Mesenteric fat pad (tissue), 1 donor: ENCODE measurements at places on chromosomes 6 and 20. TPM values are rescaled to one million over a fixed set of nuclear protein-coding genes. Genes with fewer than 3 reads are reported as not detected.
A peak's percentile ranks its signal among the peaks of the same experiment; 100 is the strongest.

The KHDC1L gene
- total RNA-seq: not detected

DNA sequence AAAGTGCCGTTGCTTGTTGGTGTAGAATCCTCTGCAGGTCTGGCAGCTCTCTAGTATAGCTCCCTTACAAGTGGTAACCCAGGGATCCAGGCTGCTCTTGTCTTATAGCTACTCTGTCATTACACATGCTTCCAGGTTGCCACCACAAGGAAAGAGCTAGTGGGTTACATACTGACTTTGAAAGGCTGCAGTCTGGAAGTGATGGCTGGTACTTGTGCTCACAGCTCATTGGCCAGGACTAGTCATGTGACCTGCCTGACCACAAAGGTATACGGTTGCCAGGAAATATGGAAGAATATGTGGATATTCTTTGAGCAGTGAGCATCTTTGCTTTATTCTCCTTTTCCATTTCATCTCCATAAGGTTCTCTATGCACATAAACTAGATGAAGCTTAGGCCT, 46.0 kb downstream of the RREB1 start:
- no peak for DNase-seq

The C2 gene
- total RNA-seq: 60.8 TPM

The WASF1 gene
- total RNA-seq: 9.4 TPM

- no peak for DNase-seq
These were observed 285.8 kb upstream of the SUPT3H start for GRCh38 chr6:45663251-45664221.

DNA sequence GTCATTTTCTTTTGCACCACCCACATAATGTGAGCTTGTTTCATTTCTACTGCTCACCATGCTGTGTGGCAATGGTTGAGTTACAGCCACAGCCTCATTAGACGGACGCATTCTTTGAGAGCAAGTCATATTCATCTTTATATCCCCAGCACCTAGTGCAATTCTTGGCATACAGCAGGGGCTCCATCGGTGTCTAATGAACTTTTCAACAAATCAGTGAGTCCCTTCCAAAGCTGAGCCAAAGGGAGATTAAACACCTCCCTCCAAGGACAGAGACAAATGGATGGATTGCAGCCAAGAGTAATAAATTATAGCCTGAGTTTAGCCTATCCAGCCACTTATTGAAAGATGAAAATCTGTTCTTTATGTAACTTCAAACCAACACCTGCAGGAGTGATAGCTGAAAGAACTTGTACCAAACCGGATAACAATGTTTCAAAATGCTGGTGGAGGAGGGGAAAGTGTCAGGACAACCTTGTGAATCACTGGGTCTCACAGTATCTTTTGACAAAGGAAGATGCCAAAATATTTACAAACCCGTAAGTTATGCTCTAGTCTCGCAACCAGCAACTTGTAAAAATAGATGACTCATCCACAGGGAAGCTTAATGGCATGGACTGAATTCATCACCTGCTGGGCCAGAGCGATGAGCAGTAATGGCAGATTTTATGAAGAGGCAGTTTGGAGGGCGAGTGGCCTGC, 139.0 kb downstream of the PXDC1 start:
- no peak for DNase-seq

The TEAD3 gene
- total RNA-seq: 25.3 TPM

GRCh38 chr6:154852687-154853086, 119.5 kb downstream of the SCAF8 start:
- DNase-seq: no peak

The TRAPPC3L gene
- not detected for total RNA-seq

The MAS1L gene
- not detected for total RNA-seq

The PSORS1C1 gene
- 0.45 TPM for total RNA-seq

The C20orf202 gene
- 0.32 TPM for total RNA-seq

DNA sequence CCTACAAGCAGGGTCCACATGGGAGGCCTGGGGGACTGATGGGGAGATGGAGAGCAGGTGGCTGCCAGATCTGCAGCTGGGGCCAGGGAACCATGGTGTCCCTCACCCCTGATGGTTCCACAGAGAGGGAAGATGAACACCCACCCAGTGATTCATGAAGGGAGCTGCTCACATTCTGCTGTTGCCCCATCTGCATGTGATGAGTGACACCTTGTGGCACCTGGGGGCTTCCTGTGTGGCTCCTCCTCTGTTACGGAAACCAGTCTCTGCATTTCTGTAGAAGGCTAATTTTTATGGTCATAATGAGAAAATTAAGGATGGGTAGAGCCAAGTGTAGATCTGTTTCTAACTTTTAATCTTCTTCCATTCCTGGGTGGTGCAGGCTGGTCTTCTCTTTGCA, 217.1 kb downstream of the SMOC2 start:
- DNase-seq: no peak

The GJA10 gene
- total RNA-seq: not detected

- no peak for DNase-seq
These were observed 865 bp upstream of the DAAM2 start for GRCh38 chr6:39791311-39791710.

The TSBP1 gene
- not detected for total RNA-seq

- DNase-seq: no peak
These were observed 202.6 kb upstream of the STXBP5 start for GRCh38 chr6:147001621-147002020.

DNA sequence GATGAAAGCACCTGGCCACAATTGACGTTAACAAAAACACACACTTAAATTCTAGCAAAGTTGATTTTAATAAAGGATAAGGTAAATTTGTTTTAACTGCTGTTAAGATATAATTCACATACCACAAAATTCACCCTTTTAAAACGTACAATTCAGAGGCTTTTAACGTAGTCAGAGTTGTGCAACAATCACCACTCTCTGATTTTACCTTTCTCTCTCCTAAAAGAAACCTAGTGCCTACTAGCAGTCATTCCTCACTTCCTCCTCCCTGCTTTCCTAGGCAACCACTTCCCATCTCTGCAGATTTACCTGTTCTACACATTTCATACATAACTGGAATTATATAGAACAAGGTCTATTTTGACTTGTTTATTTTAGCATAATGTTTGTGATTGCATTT, 58.9 kb downstream of the PTPRK start:
- DNase-seq: no peak

- no peak for DNase-seq
These were observed 83.5 kb upstream of the TMEM181 start for GRCh38 chr6:158476389-158476788.

- DNase-seq: no peak
These were observed 77.8 kb upstream of the ZNF184 start for GRCh38 chr6:27550692-27551091.

DNA sequence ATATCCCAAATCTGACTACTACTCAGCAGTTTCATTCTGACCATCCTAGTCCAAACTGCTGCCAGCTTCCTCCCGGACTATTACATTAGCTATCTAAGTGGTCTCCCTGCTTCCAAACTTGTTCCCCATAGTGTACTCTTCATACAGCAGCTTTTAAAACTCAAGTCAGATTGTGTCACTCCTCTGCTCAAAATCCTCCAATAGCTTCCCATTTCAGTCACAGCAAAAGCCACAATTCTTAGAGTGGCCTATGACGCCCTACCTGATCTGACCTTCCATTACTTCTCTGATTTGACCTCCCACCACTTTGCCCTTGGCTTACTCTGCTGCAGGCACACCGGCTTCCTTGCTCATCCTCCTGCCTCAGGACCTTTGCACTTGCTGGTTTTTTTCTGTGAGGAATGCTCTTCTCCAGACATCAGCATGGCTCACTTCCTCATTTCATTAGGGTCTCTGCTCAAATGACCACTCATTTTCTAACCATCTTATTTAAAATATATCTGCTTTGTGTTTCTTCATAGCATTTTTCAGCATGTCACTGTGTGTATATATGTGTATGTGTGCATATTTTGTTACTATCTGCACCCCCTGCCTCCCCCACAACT, 111.1 kb upstream of the DTNBP1 start:
- no peak for DNase-seq

- DNase-seq: no peak
These were observed 17.9 kb downstream of the ABHD12 start for GRCh38 chr20:25372584-25373336.

The HLA-DQA1 gene
- total RNA-seq: 12.7 TPM

- no peak for DNase-seq
These were observed 48.4 kb upstream of the IYD start for GRCh38 chr6:150320442-150320841.

- DNase-seq: no peak
These were observed 184.1 kb upstream of the SULF2 start for GRCh38 chr20:47969426-47969825.

GRCh38 chr6:160042788-160043301, 74.0 kb downstream of the IGF2R start:
- DNase-seq: peak; percentile 39

The BPI gene
- not detected for total RNA-seq

The SLC26A8 gene
- total RNA-seq: 0.35 TPM

DNA sequence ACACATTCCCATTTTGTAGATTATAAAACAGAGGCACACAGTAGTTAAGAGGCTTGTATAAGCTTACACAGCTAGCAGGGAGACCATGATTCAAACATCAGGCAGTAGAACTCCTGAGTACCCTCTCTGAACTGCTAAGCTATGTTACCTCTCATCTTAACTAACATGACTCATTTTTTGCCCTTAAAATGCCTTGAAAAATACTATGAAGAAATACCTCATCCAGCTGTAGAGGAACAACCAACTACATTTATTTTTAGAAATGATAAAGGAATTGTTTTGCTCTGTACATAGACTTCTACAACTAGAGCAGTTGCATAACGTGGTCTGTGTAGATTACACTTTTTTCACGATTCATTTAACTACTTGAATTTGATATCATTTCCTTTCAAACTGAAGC, 102.1 kb downstream of the FLRT3 start:
- no peak for DNase-seq

DNA sequence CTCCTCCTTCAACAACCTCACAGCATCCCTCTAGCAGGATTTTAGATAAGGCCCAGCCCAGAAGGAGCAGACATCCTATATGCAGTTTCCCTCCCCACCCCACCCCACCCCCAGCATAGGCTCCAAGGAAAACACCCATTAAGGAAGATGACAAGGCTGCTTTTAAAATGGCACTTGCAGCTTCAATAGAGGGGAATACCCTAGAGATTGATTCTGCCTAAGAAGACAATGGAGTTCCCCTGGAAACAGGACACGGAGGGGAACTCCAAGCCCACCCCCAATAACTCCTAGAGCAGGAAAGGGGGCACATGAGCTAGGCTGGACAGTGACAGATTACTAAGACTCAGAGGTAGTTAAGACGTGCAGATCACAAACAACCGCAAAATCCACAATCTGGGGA, 34.7 kb downstream of the CPNE5 start:
- DNase-seq: no peak

DNA sequence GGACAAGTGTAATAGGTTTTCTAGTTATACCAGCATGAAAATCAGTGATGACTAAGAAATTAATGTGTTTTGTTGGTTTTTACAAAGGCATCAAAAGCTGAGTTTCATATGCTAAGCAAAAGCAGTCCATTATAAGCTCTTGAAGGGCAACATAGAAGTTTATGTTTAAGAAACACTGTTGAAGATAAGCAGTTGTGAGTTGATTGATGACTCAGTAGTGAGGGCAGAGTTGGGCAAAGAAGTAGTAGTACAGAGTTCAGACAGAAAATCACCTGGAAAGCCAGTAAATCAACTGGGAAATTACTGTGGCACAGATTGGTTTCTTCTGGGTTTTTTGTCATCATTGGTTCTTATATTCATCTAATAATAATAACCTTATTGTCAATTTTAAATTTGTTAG, 78.0 kb upstream of the SMIM8 start:
- no peak for DNase-seq

DNA sequence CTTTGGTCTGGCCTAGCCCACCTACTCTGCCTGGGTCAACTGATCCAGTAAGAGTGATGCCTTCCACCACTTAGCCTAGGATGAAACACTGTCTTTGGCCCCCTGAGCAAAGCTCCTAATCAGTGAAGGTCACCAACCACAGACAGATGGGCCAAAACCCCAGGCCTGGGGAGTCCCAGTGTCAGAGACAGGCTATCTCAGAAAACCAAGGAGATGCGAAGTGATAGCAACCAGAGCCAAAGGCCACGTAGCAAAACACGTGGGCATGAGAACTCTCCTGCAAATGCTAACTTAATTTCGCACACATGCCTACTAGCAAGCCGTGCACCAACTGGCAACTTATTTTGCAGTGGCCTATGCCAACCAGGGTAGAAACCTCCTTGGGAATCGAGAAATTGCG, 29.1 kb downstream of the AGPAT4 start:
- DNase-seq: no peak

- DNase-seq: no peak
These were observed 11.0 kb downstream of the MMP24 start for GRCh38 chr20:35237486-35237885.

GRCh38 chr20:47054945-47055344, 160.3 kb downstream of the EYA2 start:
- DNase-seq: no peak

DNA sequence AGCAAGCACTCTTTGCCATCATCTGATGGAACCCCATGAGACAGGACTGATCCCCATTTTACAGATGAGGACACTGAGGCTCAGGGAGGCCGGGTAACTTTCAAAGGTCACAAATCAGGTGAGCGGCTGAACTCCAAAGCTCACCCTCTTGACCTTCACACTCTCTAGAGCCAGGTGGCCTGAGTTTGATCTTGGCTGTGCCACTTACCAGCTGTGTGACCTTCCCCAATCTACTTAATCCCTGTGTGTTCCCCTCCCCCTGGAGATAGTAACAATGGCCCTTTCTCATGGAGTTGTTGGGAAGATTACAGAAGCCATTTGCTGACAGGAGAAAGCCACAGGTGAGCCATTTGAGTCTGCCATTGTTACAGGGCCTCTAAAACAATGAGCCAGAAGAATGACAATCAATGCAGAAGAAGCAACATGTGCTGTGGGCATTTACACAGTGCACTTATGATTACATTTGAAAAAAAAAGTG, 34.5 kb downstream of the BMP7 start:
- DNase-seq: no peak

DNA sequence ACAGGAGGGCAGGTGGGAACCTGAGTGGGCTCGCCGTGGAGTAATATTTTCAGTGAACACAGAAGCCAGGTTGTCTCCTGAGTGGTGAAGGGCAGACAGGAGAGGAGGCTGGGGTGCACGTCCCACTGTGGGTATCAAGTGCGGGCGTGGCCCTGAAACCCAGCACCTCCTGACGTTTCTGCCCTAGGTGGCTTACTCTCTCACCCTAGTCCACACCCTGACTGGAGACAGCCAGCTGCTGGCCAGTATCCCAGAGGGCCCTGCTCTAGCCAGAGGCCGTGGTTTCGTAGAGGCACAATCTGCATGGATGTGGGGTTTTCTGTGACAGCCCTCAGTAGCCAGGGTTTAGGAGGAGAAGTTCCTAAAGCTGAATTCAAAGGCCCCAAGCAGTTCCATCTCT, 86.7 kb downstream of the TRERF1 start:
- no peak for DNase-seq

DNA sequence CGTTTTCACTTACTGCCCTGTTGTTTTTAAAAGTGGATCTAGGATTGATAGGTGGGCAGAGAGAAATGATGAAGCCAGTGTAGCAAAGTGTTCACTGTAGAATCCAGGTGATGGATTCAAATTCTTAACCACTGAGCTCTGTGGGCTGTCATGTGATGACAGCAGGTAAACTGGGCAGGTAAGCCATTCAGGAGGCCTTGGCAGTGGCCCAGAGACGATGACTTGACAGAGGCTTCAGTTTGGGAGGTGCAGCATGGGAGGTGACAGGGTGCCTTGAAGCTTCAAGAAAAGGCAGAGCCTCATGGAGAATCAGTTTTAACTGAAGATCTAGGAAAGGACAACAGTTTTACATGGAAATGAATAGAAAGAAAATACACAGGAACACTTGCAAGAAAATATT, 2.0 kb downstream of the NAA20 start:
- DNase-seq: no peak

The LZTS3 gene
- 6.2 TPM for total RNA-seq

The PGBD1 gene
- 4.0 TPM for total RNA-seq

GRCh38 chr6:9539231-9539755, 875.6 kb downstream of the TFAP2A start:
- DNase-seq: no peak

The PLEKHG1 gene
- total RNA-seq: 71.1 TPM
